Motor neuron (in vitro differentiated cells): ENCODE measurements at places on chromosomes 1 and 21.
A peak's percentile ranks its signal among the peaks of the same experiment; 100 is the strongest.

DNA sequence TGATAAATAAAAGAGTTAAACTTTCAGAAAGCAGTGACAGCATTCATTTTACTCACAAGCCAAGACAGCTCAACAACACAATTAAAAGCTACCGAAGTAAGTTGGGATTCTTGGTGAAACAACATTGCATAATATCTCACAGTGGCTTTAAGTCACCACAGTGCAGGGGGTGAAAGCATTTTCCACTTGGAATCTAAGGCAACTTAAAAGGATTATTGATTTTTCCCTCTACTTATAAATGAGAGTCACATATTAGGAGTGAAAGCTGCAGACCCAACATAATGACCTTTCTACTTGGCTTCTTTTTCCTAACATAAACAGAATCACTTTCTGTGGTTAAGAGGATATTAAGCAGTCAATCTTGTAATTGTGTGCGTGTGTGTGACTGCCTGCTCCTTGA lies 536.6 kb upstream of the CXADR start:
- no peak for ATAC-seq

DNA sequence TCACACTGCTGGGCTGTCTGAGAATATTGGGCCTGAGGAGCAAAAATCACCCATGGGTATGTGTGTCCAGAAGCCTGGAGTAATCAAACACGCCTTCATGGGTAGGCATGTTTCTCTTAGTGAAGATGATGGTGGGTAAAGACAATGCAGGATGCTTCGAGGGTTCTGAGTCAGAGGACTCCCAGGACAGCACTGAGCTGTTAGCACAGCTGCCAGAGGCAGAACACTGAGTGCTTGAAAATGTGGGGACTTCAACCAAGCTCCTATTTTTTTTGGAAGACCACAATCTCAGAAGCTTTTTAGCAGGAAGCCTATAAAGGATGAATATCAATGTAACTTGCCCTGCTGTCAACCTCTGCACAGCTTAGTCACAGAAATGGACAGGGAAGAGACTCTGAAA lies 7.9 kb upstream of the NT5C1A start:
- ATAC-seq: no peak

- no peak for ATAC-seq
Measured at GRCh38 chr1:67635055-67635809, 49.8 kb upstream of the GADD45A start.

GRCh38 chr1:60621368-60621851 lies 461.0 kb upstream of the NFIA start:
- peak; percentile 85 for ATAC-seq

GRCh38 chr1:100924212-100924611 lies 28.3 kb downstream of the SLC30A7 start:
- no peak for ATAC-seq

GRCh38 chr1:177848577-177848976 lies 121.3 kb downstream of the SEC16B start:
- no peak for ATAC-seq

- ATAC-seq: no peak
Measured at GRCh38 chr1:197424380-197424779, 156.3 kb downstream of the CRB1 start.

- no peak for ATAC-seq
Measured at GRCh38 chr1:36570478-36571060, 87.9 kb upstream of the CSF3R start.

DNA sequence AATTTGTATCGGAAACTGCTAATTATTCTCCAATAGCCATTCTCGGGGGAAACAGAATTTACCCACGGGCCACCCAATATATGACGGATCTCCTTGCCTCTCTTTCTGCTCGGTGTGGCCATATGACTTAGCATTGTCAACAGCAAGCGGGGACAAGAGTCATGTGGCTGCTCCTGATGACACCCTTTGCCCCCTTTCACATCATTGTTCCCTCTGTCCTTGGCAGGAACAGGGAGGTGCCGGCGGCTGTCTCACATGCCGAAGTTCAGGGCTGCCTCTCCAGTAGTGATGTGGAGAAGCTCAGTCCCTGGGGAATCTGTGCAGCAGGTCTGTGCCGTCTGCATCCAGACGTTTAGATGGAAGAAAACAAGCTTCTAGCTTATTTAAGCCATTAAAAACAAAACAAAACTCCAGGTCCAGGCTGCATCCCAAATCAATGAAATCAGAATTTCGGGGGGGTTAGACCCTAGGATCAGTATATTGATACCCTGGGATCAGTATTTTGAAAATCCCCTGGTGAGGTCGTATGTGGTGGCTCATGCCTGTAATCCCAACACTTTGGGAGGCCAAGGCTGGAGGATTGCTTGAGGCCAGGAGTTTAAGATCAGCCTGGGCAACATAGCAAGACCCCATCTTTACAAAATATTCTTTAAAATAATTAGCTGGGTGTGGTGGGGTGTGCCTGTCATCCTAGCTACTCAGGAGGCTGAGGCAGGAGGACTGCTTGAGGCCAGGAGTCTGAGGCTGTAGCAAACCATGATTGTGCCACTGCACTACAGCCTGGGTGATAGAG lies 10.8 kb downstream of the MYOM3 start:
- ATAC-seq: no peak

DNA sequence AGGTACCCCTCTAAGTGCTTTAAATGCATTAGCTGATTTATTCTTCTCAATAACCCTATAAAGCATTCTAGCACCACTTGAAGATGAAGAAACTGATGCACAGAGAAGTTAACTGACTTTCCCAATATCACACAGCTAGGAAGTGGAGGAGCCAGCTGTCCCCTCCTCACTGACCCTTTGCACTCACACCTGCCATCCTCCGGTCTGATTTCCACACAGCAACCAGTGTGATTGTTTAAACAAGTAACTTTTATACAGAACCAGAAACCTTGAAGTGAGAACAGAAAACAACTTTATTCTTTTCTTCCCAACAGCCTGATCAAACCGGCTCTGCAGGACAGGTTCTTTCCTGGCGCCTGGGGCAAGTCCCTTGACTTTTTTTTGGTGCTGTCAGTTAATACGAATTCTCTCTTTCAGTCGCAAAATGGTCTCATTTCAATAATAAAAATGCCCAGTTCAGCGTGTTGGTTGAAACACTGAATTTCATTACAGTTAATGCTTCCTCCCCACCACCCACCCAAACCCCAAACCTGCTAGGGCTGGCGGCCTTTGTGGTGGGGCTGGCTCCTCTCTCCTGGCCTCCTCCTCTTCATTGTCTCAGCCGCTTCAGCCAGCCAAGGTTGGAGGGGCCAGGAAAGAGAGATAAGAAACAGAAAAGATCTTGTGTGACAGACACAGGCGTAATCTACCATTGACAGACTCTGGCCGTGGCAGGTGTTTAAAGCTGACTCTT lies 26.4 kb upstream of the EEIG2 start:
- ATAC-seq: no peak

- no peak for ATAC-seq
Measured at GRCh38 chr1:17802945-17803344, 47.8 kb downstream of the ACTL8 start.
